ENCODE measurements at places on chromosomes 16 and 17.

DNA sequence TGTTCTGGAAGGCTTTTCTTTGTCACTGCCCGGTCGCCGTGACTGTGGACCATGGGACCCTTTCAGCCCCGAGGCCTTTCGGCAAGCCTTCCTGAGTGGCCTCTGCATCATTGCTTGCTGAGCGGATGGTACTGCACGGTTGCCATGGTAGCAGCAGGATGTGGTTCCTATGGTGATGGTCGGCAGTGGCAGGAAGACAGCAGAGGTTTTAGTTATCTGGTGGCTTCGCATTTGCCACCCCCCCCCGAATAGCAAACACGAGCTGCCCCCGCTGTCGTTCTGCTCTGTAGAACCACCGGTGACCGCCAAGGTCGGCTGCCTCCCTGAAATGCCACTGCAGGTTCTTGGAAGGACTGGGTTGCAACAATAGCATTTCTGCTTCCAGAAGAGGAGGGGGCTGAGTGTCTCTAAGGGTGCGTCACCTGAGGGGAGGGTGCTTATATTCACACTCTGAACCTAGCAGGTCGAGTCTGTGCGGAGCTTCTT lies 76.6 kb downstream of the CMIP start:
- no peak for DNase-seq

GRCh38 chr17:15440347-15440746 lies 27.1 kb downstream of the CDRT4 start:
- no peak for DNase-seq

- DNase-seq = no peak
Measured at GRCh38 chr17:8408371-8408770, 10.7 kb upstream of the RNF222 start.

- no peak for DNase-seq
Measured at GRCh38 chr17:50412188-50412732, 13.8 kb upstream of the ACSF2 start.

DNA sequence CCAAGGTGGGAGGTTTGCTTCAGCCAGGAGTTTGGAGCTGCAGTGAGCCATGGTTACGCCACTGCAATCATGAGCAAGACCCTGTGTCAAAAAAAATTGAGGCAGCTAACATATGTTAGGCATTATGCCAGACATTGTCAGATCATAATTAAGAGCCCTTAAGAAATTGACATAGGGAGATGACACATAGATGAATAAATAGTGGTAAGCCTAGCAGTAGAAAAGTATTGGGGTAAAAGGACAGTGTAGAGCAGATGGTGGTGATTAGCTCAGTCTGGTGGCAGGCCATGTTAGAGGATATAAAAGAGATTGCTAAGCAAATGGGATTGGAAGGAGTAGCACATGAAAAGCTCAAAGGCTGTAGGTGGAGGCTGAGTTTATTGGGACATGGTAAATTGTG lies 22.6 kb downstream of the SRCAP start:
- DNase-seq = no peak

GRCh38 chr16:50480206-50480605 lies 68.0 kb upstream of the NKD1 start:
- DNase-seq = no peak

DNA sequence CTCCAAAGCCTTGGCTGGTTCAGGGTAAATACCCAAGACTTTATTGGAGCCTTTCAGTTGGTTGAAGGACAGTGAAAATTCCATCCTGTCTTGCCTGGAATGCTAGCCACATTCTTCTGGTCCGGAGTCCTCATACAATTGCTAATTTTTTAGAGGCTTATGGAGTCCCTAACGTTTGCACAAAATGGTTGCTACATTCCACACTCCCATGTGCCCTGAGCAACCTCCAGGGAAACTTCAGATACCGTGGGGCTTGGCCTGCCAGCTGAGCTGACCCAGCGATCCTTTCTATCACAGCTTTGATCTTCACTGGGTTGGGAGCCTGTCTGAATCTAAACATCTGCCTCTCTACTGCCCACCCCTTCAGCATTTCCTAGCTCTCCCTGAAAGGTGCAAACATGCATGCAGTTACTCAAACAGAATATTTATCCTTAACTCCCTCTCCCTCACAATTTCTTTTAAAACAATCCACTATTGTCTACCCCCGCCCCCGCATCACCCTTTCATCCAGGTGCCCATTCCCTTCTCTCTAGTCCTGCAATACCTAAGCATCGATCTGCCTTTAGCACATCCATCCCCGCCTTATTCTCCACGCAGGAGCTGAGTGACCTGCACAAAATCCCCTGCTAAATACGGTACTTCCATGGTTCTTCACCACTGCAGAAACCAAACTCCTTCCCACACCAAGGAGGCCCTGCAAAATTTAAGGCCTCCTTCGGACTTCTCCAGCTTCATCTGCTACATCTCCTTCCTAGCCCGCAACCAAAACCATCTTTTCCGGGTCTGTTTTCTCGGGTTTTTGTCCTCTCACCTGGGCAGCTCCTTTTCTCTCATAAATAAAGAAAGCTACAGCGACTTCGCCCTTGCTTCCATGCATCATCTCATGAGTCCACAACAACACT lies 810 bp upstream of the GAN start:
- DNase-seq = no peak

- no peak for DNase-seq
Measured at GRCh38 chr16:6132121-6132520, 1034.5 kb upstream of the EEF2KMT start.

DNA sequence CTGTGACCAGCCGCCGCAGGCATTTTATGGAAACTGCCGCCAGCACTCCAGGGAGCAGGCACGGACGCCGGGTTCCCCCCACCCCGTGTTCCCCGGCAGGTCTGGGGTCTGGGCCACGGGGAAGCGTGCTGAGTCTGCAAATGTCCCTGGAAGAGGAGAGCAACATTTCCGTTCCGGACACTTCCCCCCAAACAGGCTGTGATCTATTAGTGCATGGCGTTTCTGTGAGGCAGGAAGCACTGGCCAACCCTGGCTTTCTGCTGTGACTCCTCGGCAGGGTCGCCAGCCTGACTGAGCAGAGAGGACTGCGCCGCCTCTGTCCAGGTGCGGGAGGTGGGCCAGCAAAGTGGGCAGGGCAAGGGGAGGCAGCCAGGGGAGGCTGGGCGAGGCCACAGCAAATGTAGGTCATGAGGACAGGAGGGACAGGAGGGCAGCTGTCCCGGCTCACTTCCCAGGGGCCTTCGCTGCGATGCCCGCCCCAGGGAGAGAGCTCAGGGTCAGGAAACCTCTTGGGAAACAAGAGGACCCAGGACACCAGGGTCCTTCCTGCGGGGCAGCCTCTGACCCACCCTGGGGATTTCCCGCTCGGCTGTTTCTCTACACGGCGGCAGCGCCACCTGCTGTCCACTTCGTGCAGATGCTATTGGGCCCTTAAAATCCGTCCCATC lies 9.5 kb downstream of the FOXF1 start:
- DNase-seq = no peak

DNA sequence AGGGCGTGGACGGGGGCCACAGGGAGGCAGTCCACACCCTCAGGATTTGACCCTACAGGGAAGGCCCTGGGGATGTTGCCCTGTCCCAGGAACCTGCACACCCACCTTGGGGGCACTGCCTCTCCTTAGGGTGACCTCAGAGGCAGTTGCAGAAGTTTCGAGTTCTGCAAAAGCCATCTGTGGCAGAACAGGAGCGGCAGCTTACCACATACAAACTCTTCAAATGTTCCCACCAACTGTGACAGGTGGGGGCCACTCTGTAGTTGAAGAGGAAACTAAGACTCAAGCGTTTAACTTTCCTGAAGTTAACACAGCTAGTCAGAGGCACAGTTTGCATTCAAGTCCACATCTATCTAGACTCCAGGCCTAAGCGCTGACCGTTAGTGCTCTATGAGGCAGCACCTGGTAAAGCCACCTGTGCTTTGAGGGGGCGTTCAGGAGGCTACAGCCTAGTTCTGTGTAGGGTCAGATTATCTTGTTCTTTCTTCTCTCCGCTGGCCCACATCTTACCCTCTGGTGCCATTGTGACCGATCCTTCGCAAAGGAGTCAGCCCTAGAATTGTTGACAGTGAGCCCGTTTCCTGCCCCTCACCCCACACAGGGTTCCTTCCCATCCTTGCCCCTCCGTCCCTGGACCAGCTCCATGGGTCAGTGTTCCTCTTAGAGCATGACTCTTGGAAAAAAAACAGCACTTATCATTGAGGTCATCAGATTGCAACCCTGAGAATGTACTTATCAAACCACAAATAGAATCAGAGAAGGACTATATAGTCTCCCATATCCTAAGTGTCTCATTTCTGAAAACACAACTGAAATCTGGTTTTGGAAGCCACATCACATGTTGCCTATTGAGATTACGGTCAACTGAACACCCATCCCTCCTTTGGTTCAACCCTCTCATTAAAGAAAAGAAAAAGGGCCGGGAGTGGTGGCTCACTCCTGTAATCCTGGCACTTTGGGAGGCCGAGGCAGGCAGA lies 45.4 kb downstream of the CDH1 start:
- no peak for DNase-seq

DNA sequence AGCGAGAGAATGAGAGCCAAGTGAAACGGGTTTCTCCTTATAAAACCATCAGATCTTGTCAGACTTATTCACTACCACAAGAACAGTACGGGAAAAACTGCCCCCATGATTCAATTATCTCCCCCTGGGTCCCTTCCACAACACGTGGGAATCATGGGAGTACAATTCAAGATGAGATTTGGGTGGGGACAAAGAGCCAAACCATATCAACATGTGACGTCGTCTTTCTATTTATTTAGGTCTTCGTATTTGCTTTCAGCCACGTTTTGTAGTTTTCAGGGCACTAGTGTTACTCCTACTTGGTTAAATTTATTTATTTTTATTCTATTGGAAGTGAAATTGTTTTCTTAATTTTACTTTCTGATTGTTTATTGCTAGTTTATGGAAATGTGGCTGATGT lies 27.9 kb upstream of the CEP20 start:
- DNase-seq = no peak

DNA sequence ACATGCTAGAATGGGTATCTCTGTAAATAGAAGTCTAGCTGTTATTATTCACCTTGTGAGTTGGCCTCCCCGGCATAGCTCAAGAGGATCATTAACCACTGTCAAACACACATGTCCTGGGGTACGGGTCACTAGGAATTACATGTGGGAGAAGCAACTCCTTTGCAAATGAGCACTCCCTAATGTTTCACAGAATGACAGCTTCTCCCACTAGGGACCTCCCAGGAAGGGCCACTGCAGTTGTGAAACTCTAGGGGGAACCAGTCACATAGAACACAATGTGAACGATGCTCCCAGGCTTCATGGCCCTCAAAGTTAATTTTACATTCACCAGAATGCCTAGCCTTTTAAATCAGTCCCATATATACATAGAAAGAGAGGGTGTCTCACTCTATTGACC lies 12.4 kb upstream of the ZNF19 start:
- no peak for DNase-seq

DNA sequence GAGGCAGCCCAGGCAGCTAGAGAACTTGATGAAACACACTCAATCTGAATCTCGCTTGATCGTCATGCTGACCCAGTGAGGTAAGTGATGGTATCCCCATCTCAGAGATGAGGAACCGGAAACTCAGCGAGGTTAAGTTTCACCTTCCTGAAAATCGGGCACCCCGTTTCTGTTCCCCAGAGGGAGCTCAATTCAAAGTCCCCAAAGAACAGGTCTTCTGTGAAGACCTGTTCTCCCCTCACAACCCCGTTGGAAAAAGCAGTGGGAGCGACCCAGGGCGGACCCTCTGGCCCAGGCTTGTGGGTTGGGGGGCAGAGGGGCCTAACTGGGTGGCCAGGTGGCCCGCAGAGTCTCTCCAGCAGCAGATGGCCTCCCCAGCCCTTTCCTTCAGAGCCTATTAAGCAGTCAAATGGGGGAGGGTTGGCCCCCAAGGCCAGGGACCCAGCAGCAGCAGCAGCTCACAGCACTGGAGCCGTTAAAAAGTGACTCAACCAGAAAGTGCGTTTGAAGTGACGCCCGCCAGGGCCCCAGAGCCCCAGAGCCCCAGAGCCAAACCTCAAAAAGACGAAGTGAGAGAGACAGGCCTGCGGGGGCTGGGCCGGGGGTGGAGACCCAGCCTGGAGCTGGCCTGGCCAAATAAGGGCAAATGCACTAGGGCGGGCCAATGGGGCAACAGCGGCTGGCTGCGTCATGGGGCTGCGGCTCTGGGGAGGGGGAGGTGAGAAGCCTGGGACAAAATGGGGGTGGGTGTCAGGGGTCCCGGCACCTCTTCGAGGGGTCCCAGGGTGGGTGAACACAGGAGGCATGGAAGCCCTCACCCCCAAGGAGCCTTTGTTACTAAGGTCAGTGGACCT lies 9.2 kb upstream of the TSPOAP1 start:
- no peak for DNase-seq

GRCh38 chr17:78256707-78257591 lies 25.5 kb downstream of the TMEM235 start:
- no peak for DNase-seq
